Ecto neural progenitor cell (in vitro differentiated cells): ENCODE measurements at places on chromosomes 4 and X.

- no peak for DNase-seq
These were observed 75.4 kb upstream of the FAT1 start for GRCh38 chr4:186798951-186799659.

GRCh38 chrX:12741416-12741815, 49.8 kb upstream of the PRPS2 start:
- no peak for DNase-seq

- no peak for DNase-seq
These were observed 54.8 kb downstream of the C4orf51 start for GRCh38 chr4:145734576-145735346.

- DNase-seq, result no peak
These were observed 72.9 kb downstream of the WDR19 start for GRCh38 chr4:39255266-39255665.

- DNase-seq, result no peak
These were observed 64.2 kb upstream of the S100G start for GRCh38 chrX:16585486-16586376.

GRCh38 chrX:33001107-33001506, 210.2 kb downstream of the DMD start:
- DNase-seq, result no peak

- DNase-seq, result no peak
These were observed 105.7 kb upstream of the GATB start for GRCh38 chr4:151866592-151866918.

DNA sequence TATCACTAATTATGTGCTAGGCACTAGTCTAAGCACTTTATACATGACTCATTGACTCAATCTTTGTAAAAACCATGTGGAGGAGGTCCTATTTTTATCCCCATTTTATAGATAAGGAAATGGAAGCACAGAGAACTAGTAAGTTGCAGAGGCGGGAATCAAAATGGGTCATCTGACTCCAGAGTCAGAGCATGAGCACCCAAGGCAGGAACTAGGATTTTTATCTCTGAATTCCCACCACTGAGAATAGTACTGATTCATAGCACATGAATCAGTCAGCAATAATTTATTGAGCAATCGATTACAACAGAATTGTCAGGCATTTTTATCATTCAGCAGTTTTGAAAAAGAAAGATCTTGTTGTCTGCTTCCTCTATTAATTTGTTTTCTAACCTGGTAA, 19.3 kb downstream of the SCARB2 start:
- DNase-seq, result no peak

- no peak for DNase-seq
These were observed 15.4 kb upstream of the DOCK11 start for GRCh38 chrX:118480172-118480571.

GRCh38 chrX:153818571-153819383, 11.6 kb downstream of the PDZD4 start:
- peak; percentile 80 for DNase-seq

DNA sequence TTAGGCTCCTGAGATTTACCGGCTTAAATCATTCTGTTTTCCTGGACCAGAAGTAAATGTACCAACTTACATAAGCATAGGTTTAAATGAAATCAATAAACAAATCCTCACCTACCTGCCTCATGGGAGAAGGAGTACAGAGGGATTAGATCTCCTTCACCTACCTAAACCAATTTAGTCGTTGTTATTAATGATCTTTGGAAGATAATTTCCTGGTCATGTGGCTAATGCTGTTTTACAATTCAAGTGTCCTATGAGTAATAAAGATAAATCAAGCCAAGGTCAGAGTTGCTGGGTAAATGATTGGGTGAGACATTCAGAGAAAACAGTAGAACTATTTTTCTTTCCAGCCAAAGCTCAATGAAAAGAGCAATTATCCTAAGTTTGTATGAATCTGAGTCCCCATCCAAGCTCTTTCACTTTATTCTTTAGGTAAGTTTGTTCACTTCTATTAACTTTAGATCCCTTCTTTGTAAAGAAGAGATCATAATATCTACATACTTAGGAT, 423.0 kb upstream of the FAM241A start:
- no peak for DNase-seq

GRCh38 chrX:23386726-23387125, 52.1 kb downstream of the PTCHD1 start:
- DNase-seq, result no peak

GRCh38 chrX:150871341-150871811, 27.1 kb downstream of the CD99L2 start:
- no peak for DNase-seq

- DNase-seq, result no peak
These were observed 13.0 kb downstream of the EXOC1 start for GRCh38 chr4:55866290-55866907.

DNA sequence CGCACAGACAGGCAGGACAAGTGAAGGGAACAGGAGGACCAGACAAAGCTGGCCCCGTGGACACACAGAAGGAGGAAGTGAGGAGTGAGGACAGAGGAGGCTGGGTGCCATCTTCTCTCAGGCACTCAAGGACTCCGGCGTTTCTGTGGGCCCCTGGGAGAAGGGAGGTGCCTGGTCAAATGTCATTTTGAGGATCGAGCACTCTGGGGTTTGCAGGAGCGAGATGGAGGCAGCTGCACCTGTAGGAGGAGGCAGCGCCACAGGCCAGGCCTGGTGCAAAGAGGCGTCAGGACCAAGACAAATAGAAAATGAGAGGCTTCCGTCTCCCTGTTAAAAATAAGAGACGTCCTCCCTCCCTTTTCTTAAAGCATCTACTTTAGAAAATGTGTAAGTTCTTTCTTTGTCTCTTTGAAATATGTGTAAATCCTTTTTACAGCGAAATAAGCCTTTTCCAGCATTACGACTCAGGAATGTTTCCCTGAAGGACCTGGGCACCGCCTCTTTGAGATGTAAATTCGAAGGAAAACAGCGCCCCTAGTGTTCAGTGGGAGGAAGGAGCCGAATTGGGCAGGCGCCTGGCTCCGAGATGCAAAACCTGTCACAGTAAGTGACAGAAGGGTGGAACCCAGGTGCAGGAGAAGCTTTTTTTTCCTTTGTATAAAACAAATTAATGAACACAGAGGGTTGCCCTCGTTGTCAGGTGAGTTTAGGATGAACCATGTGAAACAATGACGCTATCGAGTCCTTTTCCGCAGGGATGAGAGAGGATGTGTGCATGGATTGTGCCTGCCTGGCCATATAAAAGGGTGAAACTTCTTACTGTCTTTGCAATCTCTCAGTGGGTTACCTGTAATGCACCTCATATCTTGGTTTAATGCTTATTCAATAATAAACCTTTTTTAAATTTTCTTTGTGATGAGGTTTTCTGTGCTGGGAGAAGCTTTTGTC, 1.4 kb upstream of the C4orf50 start:
- peak; percentile 81 for DNase-seq

- no peak for DNase-seq
These were observed 141.9 kb downstream of the SLIT2 start for GRCh38 chr4:20393486-20394100.

DNA sequence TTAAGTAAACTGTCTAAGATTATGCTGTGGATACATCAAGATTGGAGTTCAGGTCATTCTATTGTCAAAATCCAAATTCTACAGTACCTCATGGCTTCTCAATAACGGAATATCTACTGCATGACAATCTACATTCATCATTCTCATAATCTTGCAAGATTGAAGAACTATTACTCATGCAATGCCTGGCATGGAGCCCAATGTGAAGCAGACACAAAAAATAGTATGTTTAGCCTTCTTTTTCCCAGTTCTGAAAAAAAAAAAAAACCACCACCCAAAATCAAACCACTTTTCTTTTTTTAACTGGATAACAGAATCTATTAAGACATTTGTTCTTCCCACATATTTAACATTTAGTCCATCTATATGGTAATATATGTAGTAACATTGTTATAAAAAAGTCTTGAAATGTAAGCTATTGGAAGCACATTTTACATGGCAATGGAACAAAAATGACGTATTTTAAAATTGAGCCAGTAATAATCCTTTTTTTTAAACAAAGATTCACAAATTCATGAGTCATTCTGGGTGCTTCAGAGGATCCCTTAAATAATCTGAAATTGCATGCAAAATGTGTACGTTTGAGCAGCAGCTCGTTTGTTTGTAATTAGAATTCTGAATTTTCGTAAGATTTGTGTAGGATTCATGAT, 232.2 kb upstream of the FMR1 start:
- no peak for DNase-seq

GRCh38 chrX:49040376-49040955, 2.7 kb downstream of the TFE3 start:
- no peak for DNase-seq

- DNase-seq, result no peak
These were observed 127.7 kb downstream of the RASL11B start for GRCh38 chr4:52989865-52990264.

DNA sequence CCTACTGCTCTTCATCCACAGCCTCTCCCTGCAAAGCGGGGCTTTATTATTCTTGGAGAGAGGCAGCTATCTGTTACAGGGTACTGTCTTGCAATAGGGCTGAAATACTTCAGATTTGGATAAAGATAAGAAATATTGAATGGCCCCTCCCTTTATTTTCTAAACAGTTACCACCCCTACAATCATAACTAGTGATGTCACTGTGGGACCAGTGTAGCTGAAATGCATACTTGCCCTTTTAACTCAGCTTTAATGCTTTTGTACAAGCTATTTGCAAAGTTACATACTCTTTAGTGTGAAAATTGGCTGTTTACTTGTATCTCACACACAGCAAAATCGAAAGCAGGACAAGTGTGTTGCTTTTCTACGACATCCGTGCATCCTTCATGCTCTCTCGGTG, 261.7 kb upstream of the GATB start:
- DNase-seq, result no peak

DNA sequence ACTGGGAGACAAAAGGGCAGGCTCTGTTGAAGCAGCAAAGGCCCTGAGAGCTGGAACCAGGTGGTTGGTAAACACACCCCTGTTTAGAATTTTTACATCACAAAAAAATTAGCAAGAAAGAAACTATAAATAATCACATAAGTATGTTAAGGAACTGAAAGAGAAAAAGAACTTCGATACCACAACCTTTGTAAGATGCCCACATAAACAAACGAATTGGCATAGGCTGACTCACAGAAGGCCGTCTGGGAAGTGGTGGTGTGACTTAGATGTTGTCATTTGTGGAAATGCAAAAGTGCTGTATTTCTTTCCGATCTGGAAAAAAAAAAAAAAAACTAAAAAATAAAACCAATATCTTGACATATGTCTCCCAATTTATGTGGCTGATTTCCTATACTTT, 235.1 kb downstream of the USP46 start:
- DNase-seq, result no peak

DNA sequence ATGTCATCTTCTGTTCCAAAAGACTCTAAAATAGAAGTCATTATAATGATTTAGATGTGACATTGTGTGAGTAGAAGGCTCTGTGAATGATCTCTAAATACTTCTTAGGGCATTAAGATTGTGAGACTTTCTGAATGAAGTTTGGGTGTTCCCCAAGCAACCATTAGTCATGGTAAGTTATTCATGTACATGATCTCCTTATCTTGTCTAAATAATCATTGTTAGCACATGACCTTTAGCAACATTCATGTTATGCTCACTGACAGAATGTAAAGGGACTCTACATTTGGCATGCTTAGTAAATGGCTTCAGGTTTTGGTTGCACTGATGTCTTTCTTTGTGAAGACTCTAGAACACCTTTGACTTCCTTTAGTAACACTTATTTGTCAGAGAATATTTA, 140.8 kb upstream of the AGA start:
- DNase-seq, result no peak

DNA sequence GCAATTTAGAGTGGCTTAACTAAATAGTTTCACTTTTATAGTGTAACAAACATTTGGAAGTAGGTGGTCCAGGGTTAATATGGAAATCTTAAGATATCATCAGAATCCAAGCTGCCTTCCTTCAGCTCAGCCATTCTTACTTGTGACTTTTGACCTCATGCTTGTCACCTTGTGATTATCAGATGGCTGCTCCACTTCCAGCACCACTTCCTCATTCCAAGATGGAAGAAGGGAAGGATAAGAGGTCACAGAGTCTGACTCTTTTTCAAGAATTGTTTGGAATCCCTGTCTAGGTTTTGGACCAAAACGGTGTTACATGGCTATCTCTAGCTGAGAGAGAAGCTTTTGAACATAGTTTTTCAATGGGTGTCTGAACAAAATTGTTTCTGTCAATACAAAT, 39.9 kb downstream of the MTTP start:
- DNase-seq, result no peak

- DNase-seq, result no peak
These were observed 15.3 kb downstream of the ADAMTS3 start for GRCh38 chr4:72553540-72554337.

GRCh38 chrX:16033331-16033730, 90.0 kb upstream of the GRPR start:
- no peak for DNase-seq

DNA sequence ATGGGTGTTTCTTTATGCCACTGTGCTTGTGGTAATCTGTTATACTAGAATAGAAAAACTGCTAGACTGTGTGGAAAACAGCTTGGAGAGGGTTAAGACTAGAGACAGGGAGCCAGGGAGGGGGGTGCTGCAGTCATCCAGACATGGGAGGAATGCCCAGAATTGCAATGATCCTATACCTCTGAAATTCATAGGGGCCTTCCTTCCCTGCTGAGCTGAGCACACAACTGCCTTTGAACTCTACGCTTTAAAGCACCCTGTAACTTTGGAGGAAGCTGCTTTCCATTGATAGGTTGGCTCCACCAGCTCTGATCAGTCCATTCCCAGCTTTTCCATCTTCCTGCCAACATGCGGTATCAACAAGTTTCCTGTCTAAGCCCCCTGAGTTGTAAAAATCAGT, 155.9 kb upstream of the RASGEF1B start:
- DNase-seq, result no peak

DNA sequence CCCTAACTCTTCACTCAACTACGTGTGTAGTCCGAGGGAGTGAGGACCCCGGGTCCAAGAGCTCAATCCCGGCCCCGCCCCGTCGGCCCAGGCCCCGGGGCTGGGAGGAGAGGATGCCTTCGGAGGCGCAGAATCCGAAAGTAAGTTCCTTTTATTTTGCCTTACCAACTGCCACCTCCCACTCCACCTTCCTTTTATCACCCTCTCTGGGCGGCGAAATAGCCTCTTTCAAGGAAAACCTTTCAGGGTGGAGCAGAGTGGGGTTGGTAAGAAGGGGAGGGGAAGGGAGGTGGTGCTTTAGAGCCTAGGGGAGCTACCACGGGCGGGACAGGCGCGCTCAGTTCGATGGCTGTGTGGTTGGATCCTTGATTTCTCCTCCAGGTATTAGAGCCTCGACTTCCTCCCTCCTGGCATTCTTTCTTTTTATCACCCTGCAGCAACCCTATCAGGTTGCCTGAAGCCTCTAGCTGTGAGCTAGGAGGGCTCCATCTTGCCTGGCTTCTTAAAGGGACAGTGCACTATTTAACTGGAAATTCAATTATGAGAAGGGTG, 191.2 kb downstream of the RRAGB start:
- DNase-seq, result peak; percentile 45

- no peak for DNase-seq
These were observed 44.7 kb upstream of the AFAP1 start for GRCh38 chr4:7984286-7984925.
